ENCODE measurements at places on chromosomes 5 and 9.

DNA sequence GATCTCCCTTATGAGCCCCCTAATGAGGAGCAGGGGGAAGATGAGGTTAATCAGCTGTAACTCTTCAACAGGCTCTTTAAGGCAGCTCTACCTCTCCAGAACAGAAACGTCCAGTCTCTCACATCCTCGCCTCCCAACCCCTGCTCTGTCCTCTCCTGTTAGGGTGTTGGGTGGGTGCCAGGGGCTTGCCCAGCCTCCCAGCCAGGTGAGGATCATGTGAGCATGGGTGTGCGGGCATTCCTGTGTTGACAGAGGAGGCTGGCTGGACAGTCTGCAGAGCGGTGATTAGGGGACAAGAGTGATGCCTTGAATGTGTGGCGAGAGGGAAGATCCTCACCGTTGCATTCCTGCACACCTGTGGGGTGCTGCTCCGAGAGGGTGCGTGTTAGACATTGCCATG lies 51.7 kb downstream of the CCDC180 start:
- no peak for DNase-seq

- peak; percentile 53 for DNase-seq
Observed at GRCh38 chr5:128216860-128217531, 133.4 kb downstream of the SLC12A2 start.

DNA sequence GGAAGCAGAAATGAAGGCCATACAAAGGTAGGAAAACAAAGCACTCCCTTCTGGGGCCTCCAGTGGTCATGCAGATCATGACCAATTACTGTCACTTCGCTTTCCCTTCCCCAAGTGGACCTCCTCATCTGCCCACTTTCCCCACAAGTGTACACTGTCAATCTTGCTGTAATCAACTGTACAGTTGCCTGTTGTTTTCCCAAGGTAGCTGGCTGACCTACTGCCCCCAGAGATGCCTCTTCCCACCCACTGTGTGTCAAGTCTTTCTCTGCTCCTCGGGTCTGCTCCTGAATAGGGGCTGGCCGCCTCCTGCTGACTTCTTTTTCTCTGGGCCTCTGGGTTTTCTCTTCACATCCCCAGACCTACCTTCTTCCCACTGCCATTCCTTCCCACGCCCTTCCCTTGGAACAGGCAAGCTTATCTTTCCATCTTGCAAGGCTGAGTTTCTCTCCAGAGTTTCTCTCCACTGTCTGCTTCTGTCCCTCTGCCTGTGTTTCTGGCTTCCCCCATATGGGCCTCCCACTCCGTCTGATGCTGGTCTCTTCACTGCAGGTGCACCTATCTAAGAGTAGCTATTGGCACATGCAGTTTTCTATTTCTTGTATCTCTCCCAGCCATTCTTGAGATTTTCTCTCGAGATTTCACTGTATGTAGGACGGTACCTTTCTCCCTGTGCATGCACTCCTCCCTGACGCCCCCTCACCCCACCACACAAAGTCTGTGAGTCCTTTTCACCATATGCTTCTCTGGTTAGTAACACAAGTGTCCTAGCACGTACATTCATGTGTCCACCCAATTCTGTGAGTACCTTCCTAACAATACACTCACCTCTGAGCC lies 2.4 kb downstream of the ELL2 start:
- no peak for DNase-seq

DNA sequence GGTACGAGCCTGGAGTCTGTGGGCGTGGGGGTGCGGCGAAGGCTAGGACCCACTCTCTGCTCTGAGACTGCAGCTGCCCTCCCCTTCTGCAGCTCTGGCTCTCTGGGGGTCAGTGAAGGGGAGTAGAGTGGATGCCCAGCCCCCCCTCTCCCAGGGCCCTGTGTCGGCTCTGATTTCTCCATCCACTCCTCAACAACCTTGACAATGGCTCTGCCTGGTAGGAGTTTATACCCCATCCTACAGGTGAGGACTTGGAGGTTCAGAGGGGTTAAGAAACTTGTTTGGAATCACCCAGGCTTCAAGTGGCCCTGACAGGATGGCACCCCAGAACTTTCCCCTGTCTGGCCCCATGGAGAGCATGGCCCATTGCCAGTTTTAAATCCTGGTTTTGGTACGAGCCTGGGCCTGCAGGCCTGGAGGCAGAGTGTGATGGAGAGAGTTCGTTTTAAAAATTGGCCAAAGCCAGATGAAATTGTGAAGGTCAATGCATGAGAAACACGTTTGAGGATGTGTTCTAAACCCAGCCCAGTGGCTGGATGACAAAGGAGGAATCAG lies 22.3 kb downstream of the NCS1 start:
- DNase-seq, result no peak

DNA sequence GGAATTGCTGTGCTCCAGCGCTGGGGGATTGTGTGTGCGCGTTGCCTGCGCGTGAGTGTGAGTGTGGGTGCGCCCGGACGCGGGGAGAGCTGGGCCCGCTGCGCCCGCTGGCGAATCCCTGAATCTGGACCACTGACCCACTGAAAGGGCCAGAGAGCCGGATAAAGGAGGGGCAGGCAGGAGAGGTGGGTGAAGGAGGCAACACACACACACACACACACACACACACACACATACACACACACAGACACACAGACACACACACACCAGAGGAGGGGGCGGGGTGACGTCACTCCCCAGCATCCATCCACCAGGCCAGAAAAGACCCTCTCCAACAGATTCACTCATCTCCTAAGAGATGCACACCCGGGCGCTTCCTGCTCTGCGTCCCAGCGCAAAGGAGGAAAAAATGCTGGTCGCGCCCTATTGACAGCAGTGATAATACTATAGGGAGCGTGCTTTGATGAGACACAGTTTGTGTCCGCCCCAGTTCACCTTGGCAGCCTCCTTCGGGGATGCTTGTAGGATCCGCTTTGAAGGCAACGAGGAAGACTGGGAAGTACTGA lies 1059.1 kb upstream of the DMAC1 start:
- no peak for DNase-seq

DNA sequence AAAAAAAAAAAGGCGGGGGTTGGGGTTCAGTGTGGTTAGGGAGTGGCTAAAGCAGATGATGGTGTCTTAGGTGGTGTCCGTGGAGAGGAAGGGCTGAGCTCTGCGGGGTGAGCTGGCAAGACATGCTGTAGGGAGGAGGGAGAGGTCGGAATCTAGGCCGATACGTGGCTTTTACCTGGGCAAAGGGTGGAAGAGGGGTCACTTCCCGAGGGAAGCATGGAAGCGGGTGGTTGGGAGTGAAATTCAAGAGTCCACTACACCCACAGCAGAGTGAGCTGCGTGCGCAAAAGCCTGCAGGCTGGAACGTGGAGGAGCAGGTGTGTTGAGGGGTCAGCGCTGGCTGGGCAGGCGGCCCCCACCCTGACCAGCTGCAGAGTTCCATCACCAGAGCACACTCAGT lies 17.8 kb downstream of the TBC1D9B start:
- DNase-seq, result no peak

DNA sequence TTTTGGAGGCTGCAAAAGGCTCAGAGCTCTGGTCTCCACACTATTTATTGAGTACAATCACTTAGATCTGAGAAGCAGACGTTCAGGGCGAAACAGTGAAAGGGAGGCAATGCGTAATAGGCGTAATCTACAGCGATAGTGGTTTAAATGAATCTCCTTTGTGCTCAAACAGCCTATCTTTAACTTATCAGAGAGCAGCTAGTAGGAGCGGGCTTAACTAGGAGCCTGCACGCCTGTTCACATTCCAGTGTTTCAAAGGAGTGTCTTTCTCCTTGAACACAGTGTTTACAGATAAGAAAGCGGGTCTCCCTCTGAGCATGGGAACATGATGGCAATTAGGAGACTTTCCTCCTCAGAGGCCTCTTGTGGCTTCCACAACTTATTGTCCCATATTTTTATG lies 49.4 kb downstream of the AP3B1 start:
- no peak for DNase-seq

DNA sequence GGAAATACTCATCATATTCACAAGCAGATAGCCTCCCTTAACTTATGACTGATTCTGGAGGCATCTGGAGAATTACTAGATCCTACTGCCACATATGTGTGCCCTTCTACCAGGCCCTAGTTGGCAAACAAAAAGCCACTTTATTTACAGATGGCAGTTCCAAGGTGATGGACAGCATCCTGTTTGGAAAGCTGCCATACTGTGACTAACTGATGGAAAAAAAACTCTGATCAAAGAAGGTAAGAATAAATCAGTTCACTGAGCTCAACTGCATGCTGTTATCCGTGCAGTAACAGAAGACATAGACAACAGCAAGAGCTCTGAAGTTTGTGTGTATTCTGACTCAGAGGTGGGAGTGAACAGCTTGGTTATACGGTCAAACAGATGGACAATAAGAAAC lies 279.8 kb upstream of the POU5F2 start:
- peak; percentile 67 for DNase-seq

- no peak for DNase-seq
Observed at GRCh38 chr9:126051446-126052130, 275.0 kb upstream of the MVB12B start.

GRCh38 chr9:36665921-36666431 lies 93.3 kb downstream of the MELK start:
- DNase-seq, result peak; percentile 11

GRCh38 chr9:33852216-33852826 lies 35.4 kb downstream of the UBE2R2 start:
- peak; percentile 44 for DNase-seq

- no peak for DNase-seq
Observed at GRCh38 chr5:82374637-82375036, 96.5 kb upstream of the RPS23 start.

DNA sequence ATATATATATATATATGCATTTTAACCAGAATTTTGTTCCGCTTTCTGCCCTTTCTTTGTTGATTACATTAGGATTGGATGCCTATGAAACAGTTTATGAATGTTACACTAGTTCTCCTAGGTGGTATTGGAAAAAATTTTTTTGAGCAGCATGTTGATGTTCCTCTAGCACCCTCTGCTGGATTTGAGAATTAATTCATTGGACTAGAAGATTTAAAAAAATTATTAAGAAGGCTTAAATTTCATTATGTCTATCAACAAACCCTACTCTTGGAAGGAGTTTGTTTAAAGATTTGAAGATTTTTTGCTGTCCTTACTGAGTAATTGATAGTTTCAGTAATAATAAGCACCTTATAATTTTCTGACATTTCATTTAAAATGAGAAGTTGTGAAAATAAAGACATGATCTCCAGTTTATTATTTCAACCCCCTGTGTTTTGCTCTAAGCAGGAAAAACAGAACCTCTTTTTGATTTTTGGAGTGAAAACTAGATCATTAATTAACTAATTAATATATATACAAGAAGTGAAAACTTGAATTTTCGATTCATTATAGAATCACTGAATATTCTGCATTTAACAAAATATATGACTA lies 89.6 kb downstream of the CCDC171 start:
- DNase-seq, result peak; percentile 43

DNA sequence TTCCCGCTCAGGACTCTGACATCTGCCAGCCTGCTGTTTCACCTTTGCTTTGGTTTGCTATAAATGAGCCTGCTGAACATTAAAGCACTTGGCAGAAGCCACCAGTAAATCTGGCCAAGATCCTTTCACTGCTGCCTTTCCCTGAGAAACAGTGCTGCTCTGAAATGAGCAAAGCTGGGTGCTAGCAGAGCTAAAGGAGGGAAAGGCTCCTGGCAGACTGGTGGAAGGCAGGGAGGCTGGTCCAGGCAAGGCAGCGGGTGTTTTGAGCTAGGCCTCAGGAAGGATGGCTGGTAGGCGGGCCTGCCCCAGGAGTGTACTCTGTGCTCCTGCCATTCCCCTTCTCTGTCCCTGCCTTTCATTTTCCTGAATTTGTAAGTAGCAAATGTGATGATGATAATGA lies 52.5 kb upstream of the PTGS1 start:
- no peak for DNase-seq

DNA sequence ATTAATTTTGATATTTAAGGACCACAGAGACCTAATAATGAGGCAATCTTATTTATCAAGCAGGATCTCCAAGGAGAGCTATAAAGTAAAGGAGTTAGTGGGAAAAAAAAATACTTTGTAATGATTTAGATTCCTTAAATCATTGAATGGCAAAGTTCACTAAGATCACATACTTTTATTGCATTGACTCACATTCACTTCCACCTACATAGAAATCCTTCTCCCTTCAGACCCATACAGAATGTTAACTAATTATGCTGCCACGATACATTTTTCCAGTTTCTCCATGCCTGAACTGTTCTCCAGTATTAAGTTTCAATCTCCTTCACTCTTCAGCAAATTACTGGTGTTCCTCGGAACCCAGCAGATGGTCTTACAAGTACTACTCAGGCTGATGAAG lies 388.7 kb downstream of the EFNA5 start:
- DNase-seq, result peak; percentile 26

- peak; percentile 45 for DNase-seq
Observed at GRCh38 chr5:44536650-44537260, 147.5 kb upstream of the FGF10 start.

DNA sequence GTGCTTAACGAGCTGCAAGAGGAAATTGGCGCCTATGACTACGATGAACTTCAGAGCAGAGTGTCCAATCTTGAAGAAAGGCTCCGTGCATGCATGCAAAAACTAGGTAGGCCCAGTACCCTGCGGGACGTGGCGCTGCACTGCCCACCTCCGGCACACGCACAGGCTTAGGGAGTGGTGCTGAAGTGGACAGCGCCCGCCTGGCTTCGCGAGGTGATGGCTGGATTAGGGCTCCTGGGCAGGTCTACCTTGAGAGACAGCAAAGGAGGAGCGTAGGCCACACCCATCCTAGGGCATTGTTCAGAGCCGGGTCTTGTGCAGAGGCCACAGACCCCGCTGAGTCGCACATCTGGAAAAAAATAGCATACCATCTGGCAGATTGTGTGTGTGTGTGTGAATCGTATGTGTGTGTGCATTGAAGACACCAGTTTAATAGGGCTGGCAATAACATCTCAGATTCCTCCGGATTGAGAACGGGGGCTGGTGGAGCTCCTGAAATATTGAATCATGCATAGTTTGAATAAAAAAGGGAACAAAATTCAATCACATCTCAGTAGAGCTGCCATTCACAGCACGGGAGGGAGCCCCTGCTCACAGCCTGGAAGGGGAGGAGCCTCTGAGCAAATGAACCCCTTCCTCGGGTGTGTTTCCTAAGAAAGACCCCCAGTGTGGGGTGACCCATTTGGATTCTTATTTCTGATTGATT lies 11.1 kb downstream of the OLFM1 start:
- no peak for DNase-seq

DNA sequence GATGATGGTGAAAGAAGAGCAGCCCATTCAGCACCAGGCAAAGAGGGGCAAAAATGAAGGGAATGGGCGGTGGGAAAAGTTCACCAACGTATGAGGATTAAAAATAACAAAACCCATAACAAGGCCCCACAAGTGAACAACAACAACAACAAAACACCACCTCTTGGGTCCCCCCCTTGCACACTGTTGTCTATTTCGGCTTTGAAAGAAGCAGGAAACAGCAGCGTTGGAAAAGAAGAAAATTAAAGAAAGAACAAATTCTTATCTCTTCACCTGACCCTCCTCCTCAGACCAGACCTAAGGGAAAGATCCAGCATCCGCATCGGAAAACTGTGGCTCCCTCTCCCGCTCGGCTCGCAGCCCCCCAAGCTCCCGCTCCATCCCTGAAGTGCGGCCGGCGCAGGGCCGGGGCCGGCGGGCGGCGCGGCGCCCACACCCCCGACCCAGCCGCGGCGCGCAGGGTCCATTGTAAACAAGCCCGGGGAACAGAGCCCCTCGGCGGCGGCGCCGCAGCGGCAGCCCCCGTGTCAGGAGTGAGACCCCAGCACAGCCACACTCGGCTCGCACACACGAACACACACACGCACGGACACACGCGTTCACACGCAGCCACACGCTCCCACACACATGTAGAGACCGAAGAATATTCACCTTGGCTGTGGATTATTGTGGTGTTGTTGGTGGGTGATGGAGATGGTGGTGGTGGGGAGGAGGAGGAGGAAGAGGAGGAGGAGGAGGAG lies 535 bp downstream of the RFX3 start:
- DNase-seq, result no peak

GRCh38 chr5:158886086-158886485 lies 213.6 kb downstream of the EBF1 start:
- no peak for DNase-seq
